D721Med (cell line): ENCODE measurements at places on chromosomes 6 and 20.

DNA sequence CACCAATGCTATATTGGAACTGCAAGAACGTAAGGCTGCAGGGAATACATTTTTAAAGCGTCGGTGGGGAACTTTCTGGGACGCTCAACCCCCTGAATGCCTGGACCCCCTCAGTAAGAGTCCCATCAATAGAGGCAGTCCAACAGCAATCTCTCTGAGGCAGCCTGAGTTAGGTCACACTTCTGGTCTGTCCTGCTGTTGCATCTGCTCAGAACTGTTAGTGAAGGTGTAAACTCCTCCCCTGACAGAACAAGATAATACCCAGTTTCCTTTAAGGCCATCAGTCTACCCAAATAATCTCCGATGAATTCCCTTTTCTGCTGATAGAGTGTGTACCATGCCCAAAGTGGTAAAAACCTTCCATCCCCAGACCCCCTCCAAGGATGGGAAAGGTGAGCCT lies 1.1 kb upstream of the RNGTT start:
- no peak for DNase-seq

DNA sequence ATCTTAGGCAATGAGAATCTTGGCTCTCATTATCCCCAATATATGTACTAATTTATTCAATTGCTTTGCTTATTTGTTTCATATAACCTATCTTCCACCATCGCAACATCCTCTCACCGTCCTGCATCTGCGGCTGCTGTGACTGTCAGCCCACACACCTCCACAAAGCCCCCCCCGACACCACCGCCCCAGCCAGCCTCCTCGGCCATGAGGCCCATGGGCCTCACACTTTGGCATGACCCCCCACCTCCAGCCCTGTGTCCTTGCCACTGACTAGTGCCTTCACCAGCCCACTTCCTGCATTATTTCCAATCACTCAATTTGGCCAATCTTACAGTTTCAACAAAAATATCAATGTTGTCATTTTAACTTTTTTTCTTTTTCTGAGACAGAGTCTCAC lies 60.7 kb upstream of the TOX2 start:
- DNase-seq: no peak

DNA sequence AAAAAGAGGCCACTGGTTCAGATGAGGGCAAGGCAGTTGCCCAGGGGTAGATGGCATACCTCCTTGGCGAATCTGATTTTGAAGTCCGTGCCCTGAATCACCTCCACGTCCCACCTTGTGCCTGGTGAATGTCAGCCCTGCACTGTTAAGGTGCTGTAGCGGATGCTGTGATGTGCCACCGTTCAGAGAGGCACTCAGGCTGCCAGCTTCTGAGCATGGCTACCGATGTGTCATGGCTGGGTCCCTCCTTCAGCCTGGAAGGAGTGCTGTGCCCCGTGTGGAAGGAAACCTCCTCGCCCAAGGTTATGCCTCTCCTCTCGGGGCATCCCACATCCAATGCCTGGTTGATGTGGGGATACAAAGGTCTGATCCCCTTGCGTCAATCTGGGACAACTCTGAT lies 43.6 kb downstream of the UST start:
- no peak for DNase-seq

GRCh38 chr6:82040405-82041221 lies 206.9 kb downstream of the IBTK start:
- no peak for DNase-seq

- DNase-seq: no peak
Observed at GRCh38 chr20:1879369-1879768, 15.8 kb upstream of the SIRPA start.

- DNase-seq: no peak
Observed at GRCh38 chr6:89667872-89668556, 29.5 kb upstream of the LYRM2 start.

GRCh38 chr20:10665027-10665561 lies 8.7 kb downstream of the JAG1 start:
- no peak for DNase-seq

GRCh38 chr6:41186031-41186562 lies 14.9 kb downstream of the TREML2 start:
- no peak for DNase-seq

DNA sequence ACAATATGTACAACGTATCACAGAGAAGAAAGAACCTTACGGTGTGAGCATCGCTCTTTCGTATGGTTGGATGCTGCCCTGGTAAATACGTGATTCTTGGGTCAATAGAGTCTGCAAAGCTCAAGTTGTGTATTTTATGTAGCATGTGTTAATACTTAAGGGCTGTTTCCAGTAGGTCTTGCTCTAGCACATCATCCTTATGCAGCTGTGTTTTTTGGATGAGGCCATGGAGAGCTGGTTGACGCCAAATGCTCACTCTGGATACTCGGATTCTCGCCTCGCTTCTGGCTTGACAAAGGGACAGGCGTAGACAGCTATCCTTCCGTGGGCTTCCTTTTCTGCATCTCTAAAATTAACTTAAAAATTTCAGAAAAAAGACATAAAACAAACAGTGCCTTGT lies 38.9 kb downstream of the SNRNP48 start:
- DNase-seq: no peak

DNA sequence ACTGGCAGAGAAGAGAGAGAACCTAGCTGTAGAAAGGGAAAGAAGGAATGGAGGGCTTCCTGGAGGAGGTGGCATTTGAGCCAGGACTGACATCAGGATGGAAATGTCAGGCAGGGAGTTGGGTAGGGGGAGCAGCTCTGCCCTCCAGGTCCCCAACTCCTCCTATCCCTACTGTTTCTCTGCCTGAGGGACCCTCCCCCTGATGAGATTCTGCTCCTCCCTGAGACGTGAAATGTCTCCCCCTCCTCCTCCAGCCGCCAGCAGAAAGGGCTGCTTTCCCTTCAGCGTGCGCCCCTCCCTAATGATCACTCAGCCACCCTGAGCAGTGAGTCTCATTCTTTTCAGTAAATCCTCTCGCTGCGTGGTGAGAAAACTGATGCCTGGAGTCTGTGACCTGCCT lies 40.6 kb downstream of the HLA-DPB1 start:
- DNase-seq: no peak

- DNase-seq: no peak
Observed at GRCh38 chr6:42440027-42440426, 11.7 kb downstream of the TRERF1 start.

- no peak for DNase-seq
Observed at GRCh38 chr6:125593746-125594145, 155.7 kb upstream of the HEY2 start.

DNA sequence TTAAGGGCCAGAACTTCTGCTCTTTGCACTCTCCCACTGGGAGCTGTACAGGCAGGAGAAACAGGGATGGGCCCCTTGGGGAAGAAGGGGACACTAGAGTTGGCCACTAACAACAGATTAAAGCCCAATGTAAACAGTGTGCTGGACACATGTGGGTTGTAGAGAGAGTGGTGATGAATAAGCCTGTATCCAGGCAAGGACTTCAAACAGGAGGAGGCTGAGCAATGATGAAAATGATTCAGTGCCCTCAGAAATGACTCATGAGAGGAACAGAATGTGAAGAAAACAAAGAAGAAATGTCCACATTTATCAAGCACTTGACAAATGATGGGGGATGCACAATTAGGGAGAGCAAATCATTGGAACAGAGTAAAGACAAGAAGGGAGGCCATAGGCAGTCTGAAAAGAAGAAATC lies 242.3 kb downstream of the TBX18 start:
- no peak for DNase-seq

DNA sequence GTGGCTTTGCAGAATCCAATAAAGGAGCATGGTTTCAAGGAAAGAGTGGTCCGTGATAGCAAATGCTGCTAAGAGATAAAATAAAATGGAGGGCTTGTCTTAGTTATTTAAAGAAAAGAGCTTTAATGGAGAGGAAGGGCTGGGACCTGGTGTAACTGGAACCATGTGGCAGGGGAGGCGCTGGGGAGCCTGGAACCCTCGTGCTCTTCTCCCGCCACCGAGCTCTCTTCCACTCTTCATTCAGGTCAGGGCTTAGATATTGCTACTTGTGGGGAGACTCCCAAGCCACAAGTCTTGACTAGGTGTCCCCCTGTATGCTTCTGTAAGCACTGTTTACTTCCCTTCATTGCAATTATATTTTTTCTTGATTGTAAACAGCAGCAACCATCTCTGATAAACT lies 15.2 kb upstream of the ARFGEF3 start:
- no peak for DNase-seq

GRCh38 chr20:13274275-13274861 lies 53.3 kb downstream of the ISM1 start:
- DNase-seq: no peak

GRCh38 chr6:156126535-156126934 lies 650.6 kb upstream of the ARID1B start:
- DNase-seq: no peak

GRCh38 chr6:102015431-102015830 lies 621.9 kb downstream of the GRIK2 start:
- DNase-seq: no peak

DNA sequence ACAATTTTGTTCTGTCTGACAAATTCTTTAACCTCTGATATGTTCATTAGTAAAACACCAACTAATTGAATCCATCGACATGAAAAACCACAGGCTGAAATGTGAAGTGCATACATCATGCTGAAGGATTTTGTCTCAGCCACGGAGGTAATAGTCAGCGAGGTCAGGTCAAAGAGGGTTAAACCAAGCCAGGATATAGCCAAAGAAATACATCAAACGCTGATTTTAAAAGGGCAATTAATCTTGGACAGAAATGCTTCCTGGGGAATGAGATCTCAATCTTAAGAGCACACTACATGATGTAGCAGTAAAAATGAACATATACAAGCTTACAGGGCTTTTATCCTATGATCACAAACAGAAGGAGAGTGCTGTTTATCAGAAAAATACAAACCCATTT lies 106.7 kb downstream of the PRDM1 start:
- no peak for DNase-seq

DNA sequence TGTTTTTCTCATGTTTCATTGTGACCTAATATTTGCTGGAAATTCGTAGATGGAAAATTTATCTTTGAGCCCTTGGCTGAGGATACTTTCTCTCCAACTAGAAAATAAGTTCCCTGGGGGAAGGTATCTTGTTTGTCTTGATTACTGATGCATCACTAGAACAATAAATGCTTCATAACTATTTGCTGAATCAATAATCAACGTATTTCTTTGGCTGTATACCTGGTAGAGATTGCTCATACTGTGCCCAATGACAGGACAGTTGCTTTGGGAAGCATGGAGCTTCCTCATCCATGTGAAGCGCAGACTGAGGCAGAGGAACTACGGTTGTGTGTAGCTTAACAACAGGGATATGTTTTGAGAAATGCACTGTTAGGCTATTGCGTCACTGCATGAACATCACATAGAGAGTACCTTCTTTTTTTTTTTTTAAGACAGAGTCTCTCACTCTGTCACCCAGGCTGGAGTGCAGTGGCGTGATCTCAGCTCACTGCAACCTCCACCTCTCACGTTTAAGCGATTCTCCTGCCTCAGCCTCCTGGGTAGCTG lies 34.2 kb upstream of the RPN2 start:
- DNase-seq: no peak

- DNase-seq: no peak
Observed at GRCh38 chr6:87628881-87629280, 38.9 kb downstream of the ORC3 start.

DNA sequence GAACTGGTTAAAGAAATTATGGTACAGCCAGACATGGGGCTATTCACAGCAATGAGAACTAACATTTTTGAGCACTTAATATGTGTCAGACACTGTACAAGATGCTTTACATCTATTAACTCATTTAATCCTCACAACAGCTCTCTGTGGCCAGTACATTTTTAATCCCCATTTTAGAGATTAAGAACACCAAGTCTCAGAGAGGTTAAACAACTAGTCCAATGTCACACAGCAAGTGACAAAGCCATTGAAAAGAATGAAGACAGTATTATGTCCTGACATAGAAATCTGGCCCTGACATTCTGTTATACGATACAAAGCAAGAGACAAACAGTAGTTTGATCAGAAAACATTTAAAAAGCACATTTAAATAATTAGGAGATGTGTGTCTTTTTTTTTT lies 3.8 kb upstream of the CSNK2A1 start:
- DNase-seq: no peak

- DNase-seq: no peak
Observed at GRCh38 chr6:175680-176079, 116.6 kb upstream of the DUSP22 start.

- DNase-seq: no peak
Observed at GRCh38 chr6:151325075-151326050, 66.0 kb downstream of the ZBTB2 start.

GRCh38 chr6:152034631-152035030 lies 227.1 kb downstream of the ESR1 start:
- DNase-seq: no peak

DNA sequence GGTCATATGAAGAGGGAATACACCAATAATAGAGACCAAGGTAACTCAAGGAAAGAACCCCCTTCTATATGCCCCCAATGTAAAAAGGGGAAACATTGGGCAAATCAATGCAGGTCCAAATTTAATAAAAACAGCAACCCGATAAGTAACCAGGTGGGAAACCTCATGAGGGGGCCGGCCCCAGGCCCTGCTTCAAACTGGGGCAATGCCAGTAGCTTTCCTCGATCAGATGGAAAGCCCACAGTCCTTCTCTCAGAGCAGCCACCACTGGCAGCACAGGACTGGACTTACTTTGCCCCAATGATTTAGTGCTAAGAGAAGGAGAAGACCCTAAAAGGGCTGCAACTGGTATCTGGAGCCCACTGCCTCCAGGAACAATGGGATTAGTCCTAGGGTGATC lies 65.6 kb upstream of the ASCC3 start:
- no peak for DNase-seq

GRCh38 chr6:143141442-143141841 lies 80.8 kb downstream of the AIG1 start:
- no peak for DNase-seq

DNA sequence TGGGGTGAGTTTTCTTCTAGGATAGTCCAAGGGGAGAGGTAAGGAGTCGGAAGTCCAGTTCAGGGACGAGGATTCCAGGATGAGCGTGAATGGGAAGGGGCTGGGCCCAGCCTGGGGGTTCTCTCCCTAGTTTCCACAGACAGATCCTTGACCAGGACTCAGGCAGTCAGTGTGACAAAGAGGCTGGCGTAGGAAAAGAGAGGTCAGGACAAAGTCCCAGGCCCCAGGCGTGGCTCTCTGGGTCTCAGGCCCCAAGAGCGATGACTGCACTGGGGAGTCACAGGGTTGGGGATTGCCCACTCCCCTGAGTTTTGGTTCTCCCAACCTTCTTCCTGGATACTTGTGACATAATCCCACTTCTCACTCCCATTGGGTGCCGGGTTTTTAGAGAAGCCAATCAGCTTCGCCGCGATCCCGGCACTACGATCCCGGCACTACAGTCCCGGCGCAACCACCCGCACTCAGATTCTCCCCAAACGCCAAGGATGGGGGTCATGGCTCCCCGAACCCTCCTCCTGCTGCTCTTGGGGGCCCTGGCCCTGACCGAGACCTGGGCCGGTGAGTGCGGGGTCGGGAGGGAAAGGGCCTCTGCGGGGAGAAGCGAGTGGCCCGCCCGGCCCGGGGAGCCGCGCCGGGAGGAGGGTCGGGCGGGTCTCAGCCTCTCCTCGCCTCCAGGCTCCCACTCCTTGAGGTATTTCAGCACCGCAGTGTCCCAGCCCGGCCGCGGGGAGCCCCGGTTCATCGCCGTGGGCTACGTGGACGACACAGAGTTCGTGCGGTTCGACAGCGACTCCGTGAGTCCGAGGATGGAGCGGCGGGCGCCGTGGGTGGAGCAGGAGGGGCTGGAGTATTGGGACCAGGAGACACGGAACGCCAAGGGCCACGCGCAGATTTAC lies 46.2 kb upstream of the TRIM26 start:
- DNase-seq: peak; percentile 61
